NCI-H345 (cell line): ENCODE measurements at places on chromosomes 2 and 18.

DNA sequence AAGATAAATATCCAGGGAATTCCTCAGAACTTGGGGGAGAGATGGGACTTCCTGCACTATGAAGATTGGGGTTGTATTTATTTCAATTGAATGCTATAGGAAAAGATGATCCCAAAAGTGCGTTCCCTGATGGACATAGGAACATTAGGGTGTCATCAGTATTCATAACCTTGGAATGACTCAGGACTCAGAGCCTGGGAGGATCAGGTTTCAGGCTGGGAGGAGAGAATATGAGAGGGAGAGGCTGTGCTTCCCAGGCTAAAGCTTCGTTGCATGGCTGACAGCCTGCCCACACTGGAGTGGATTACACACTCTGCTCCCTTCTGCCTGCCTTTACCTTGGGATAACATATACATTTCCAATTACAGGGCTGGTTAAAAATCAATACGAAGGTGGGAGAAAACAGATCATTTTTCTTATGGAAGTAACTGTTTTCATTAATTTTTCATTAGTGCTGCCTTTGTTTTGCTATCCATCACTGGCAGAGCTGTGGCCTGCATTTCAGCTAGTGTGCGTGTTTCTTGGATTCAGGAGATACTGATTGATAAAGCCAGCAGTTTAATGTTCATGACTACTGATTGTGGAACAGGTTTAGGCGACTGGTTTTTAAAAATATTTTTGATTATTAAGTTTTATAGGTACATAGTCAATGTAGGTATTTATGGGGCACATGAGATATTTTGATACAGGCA is 118.7 kb downstream of the KCTD1 start:
- peak; percentile 26 for DNase-seq

DNA sequence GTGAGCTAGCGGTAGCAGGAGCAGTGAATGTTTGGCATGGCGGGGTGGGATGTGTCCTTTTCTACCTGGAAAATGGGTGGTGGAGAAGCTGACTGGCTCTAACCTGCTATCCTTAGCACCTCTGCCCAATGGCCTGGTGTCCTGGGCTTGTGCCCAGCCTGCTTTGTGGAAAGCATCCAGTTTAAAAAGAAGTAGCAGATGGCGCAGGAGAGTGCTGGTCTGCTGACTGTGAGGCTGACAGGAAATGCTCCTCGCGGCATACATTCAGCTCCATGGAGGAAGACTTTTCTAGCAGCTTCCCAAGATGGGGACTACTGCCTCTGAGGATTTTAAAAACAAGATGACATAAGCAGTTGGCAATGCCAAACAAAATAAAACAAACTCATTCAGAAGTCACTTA is 56.2 kb upstream of the LYPD6B start:
- DNase-seq: no peak

DNA sequence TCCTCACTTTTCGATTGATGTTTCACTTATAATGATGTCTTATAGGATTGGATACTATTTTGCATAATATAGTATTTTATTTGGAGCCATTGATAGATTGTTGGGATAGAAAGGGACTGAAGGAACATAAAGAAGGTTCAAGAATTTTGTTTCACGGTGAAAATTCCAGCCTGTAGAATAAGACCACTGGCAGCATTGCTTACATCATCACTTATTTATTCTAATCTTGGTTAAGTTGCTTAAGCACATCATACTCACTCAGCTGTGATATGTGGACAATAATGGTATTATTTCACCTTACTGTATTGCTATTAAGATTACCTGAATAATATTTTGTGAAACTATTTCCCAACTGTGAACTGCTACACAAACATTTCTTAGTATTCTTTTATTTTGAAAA is 118.3 kb downstream of the FIGN start:
- DNase-seq: no peak

- peak; percentile 71 for DNase-seq
Observed at GRCh38 chr2:6866275-6866671, 566 bp upstream of the CMPK2 start.
